Activated T-helper 17 cell treated with anti-CD3 and anti-CD28 coated beads, Interleukin-2, amount 50 U/mL, for 72 hours (primary cell): ENCODE measurements at places on chromosomes 2 and 18.

GRCh38 chr2:66127656-66128055 is 307.3 kb upstream of the MEIS1 start:
- no peak for ATAC-seq

DNA sequence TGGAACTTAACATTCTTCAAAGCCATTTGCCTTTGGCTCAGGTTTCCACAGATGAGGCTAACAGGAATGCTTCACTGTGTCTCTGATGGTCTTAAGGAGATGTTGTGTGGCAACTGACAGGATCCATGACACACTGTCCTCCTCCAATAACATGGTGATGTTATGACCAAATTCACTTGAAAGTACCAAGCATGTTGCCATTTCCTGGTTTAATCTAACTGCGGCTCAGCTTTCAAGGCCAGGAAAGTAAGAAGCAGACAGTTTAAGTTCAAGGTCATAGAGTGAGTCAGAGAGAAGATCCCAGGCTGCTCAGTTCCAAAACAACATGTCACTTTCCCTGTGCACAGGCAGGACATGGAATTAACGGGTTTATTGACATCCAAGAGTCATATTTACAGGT is 513.6 kb downstream of the STK39 start:
- ATAC-seq, result no peak

DNA sequence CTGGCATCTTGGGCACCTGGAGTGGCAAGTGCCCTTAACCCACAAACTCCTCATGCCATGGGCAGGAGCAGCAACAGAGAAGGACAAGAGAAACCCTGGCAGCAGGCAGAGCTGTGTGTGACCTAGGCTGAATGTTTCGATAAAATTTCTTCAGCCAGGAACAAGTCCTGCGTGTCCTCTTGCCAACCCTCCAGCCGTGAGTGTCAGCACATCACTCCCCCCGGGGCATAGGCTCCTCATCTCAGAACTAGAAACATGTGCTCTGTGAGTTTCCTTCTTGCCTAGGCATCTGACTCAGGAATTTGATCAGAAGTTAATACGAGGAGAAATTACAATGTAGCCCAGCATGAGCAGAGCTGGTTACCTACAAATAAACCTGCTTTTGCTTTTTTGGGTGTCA is 2.2 kb downstream of the ABCG8 start:
- ATAC-seq, result no peak

DNA sequence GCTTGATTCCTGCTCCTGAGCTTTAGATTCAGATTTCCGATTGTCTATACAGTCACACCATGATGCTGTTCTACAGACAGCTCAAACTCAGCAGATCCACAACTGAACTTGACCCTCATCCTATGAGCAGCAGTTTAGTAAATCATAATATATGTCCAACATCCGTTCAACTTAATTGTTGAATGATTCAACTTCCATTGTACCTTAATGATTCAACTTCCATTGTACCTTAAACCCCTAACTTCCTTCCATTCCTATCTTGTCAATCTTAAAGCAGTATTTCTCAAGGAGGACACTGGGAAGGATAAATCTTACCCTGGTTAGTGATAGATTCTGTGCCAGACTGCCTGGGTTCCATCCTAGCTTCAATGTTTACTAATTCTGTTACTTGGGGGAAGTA is 60.1 kb downstream of the PIGN start:
- no peak for ATAC-seq

- ATAC-seq, result no peak
Measured at GRCh38 chr2:1521191-1521877, 108.1 kb downstream of the TPO start.

- ATAC-seq, result no peak
Measured at GRCh38 chr2:10056439-10056838, 13.1 kb downstream of the KLF11 start.

- ATAC-seq, result no peak
Measured at GRCh38 chr2:158194229-158194628, 92.6 kb downstream of the UPP2 start.

- no peak for ATAC-seq
Measured at GRCh38 chr18:69261406-69261805, 139.3 kb upstream of the DOK6 start.

DNA sequence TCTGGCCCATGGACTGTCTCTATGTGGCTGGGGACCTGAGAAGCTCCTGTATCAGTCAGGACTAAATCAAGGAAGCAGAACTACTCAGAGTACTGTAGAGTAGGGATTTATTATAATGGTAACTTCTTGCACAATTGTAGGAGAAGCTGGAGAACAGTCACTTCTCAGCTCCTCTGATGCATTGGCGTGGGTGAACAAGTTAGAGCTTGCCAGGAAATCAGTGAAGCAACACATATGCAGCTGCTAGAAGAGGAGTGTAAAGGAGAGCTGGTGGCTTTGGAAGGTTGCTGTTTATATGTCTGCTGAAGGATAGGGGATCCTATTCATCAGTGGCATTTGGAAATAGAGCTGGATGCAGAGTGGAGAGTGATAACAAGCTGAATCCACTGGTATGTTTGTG is 215.5 kb upstream of the CWC22 start:
- ATAC-seq, result no peak

DNA sequence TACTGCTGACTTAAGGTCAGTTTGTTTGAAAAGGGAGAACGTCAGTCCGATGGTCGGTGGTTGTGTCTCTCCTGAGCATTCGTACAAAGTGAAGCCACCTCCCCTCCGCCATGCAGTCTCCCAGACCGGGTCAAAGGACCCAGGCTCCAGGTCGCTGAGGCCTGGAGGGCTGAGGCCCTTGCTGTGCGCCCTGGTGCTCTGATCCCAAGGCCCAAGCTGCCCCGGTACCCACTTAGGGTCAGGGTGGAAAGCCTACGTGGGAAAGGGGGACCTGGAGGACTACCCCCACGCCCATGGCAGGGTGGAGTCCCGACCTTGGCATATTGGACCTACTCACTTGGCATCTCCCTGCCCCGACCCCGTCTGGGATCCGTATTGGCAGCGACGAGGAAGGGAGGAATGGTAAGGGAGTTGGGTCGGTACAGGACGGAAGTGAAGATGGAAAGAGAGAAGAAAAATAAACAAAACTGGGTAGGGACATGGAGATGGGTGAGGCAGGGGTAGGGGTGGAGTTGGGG is 8.0 kb upstream of the SIX3 start:
- ATAC-seq, result no peak

GRCh38 chr18:6254456-6254855 is 160.3 kb downstream of the L3MBTL4 start:
- no peak for ATAC-seq

DNA sequence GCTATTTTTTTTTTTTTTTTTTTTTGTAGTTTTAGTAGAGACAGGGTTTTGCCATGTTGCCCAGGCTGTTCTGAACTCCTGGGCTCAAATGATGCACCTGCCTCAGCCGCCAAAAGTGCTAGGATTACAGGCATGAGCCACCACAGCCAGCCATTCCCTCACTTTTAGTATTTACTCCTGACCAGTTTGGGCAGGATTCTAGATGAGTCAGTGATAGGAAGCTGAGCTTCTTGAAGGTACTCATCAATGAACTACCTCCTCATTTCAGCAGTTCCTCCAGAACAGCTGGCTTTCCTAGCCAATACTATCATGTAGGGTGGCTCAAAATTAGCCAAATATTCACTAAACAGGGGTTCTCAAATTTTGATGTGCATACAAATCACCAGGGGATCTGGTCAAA is 57.2 kb downstream of the CYBRD1 start:
- no peak for ATAC-seq

DNA sequence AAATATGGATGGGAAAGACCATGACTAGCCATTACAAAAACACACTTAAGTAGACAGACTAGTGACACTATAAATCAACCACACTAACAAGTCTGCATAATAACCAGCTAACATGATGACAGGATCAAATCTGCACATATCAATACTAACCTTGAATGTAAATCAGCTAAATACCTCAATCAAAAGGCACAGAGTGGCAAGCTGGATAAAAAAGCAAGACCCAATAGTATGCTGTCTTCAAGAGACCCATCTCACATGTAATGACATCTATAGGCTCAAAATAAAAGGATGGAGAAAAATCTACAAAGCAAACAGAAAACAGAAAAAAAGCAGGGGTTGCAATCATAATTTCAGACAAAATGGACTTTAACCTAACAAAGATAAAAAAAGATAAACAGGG is 16.3 kb downstream of the PFN4 start:
- no peak for ATAC-seq

- ATAC-seq, result no peak
Measured at GRCh38 chr2:120917886-120918285, 182.2 kb downstream of the GLI2 start.

DNA sequence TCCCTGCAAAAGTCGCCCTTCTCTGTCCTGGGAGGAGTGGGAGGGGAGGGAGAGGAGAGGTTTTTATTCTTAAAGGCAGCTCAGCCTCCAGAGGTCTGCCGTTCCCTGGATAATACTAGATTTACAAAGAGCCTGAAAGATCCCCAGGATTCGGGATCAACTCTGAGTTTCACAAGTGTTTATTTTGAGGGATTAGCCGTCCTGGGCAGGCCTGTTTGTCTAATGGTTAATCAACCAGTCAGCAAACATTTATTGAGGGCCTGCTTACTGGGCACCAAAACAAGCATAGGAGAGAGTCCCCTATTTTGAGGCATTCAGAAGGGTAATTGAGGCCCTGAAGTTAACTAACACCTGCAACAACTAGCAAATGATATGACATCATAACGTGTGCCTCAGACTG is 152.6 kb upstream of the SLC1A4 start:
- ATAC-seq, result no peak

GRCh38 chr2:44358503-44358902 is 2.8 kb downstream of the PREPL start:
- ATAC-seq, result no peak

DNA sequence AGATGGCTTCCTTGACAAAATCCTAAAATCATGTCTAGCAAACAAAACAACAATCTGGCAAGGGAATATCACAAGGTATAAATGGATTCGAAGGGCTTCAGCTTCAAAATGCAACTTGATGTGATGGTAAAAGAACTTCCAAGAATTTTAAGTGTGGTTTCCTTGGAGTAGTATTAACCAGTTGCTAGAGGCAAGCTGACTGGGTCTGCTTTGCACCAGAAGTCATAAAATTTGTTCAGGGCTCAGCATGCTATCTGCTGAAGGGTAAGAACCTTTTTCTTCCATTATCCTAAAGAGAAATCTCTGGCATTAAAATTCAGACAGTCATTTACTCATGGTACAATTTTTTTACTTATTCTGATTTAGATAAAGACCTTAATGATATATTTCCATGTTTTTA is 516.7 kb downstream of the TXNL1 start:
- no peak for ATAC-seq

DNA sequence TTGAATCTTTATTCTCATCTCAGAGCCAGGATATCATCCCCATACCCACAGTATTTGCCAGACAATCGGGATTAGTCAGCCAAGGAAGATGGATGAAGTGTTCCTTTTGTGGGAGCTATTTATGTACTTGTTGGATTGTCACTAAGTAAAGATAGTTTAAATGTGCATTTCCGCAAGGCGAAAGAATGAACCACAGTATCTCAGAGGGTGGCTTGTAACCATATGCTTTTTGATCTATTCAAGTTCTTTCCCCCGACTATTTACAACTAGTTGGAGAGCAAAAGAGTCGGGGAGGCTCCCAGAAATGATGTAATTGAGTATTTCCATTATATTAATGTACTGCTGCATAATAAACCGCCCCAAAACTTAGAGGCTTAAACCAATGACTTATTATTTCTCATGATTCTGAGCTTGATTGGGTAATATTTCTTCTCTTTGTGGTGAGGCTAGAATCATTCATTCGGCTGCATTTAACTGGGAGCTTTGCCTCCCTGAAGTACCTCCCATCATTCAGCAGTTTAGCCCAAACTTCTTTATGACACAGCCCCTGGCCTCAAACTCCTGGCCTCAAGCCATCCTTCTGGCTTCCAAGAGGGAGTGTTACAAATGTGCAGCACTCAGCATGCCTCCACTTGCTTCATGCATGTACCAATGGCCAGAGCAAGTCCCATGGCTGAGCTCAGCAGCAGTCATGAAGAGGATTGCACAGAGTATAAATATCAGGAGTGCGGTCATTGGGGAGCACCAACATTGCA is 423.7 kb downstream of the METTL4 start:
- no peak for ATAC-seq

DNA sequence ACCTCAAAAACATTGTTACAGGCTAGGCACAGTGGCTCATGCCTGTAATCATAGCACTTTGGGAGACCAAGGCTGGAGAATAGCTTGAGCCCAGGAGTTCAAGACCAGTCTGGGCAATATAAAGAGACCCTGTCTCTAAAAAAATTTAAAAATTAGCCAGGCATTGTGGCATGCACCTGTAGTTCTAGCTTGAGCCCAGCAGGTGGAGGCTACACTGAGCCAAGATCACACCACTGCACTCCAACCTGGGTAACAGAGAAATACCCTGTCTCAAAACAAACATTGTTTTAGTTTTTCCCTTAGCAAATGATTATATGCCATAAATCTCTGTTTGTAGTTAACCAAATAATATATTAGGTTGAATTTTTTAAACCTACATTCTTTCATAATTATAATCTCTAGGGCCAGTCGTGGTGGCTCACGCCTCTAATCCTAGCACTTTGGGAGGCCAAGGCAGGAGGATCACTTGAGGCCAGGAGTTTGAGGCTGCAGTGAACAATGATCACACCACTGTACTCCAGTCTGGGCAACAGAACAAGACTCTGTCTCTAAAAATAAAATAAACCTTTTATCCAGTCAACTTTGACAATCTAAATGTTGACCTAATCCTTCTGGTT is 13.3 kb upstream of the CYP20A1 start:
- ATAC-seq, result peak; percentile 60

DNA sequence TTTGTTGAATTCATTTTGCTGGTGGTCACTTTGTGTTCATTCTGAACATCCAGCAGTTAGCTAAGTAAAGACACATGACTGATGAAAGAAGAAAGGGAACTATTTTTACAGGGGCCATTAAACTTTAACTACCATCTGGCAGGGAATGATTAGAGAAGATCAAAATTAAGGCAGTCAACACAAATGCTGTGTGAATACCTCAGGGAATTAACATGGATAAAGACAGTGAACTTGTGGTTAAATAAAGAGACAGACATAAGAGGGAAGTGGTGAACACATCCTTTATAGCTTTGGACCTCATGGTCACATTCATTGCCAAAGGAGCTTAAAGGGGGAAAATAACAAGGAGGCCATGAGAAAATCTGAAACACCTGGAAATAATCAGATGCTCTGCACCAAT is 52.6 kb upstream of the ATP5MC3 start:
- no peak for ATAC-seq
